ENCODE measurements at places on chromosomes 12 and 14. TPM values are rescaled to one million over a fixed set of nuclear protein-coding genes. Genes with fewer than 3 reads are reported as not detected.

LBHD2 gene
- total RNA-seq, result not detected

TUBA1A gene
- total RNA-seq, result 294 TPM

FAIM2 gene
- not detected for total RNA-seq

DLGAP5 gene
- total RNA-seq, result 72.1 TPM

DNA sequence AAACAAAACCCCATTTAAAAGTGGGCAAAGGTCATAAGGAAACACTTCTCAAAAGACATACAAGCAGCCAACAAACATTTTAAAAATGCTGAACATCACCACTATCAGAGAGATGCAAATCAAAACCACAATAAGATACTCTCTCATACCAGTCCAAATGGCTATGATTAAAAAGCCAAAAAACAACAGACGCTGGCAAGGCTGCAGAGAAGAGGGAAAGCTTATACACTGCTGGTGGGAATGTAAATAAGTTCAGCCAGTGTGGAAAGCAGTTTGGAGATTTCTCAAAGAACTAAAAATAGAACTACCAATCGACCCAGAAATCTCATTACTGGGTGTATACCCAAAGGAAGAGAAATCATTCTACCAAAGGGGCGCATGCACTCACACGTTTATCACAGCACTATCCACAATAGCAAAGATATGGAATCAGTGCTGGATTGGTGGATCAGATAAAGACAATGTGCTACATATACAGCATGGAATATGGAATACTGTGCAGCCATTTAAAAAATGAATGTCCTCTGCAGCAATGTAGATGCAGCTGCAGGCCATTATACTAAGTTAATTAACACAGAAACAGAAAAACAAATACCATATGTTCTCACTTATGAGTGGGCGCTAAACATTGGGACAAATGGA, 102.1 kb upstream of the DAAM1 start:
- no peak for DNase-seq

- DNase-seq, result no peak
Measured at GRCh38 chr12:106519607-106520021, 63.2 kb upstream of the RFX4 start.

DNA sequence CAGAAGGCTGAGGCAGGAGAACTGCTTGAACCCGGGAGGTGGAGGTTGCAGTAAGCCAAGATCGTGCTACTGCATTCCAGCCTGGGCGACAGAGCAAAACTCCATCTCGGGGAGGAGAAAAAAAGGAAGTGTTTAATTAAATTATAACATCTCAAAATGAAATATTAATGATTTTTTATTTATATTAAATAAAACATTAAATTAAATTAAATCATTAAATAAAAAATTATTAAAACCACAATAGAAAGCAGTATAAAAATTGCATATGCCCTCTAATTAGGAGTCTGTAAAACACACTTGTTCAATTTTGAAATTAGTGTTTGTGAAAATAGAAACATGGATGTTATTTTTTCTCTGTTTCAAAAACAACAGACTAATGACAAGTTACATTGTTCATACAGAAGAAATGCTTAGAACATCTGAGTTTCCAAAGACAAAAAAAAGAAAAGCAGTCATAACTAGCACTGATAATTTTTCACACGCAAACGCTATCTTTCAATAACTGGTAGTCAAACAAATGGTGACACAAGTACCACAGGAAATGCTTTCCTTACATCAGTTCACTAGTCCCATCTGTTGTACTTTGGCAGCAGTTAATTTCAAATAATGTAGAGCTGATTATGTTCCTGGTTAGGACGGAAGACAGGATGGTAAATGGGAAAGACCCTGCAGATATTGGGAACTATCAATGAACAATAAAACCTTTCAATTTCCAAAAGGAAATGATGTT, 54.9 kb downstream of the HECTD4 start:
- no peak for DNase-seq

DNA sequence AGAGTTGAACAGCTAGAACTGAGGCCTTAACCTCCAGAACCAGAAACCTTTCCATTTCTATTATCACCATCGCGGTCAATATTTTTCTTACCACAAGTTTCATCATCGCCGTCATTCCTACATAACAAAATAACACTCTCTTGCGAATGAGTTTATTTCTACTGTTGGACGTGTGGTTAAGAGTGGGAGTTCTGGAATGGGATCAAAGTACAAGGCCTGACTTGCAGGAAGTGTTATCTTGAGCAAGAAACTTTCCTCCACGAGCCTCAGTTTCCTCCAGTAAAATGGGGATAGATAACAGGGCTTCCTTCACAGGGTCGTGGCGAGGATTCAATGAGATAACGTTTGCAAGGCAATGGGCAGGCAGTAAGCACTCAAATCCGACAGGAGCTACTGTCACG, 652 bp downstream of the SART3 start:
- no peak for DNase-seq

DNA sequence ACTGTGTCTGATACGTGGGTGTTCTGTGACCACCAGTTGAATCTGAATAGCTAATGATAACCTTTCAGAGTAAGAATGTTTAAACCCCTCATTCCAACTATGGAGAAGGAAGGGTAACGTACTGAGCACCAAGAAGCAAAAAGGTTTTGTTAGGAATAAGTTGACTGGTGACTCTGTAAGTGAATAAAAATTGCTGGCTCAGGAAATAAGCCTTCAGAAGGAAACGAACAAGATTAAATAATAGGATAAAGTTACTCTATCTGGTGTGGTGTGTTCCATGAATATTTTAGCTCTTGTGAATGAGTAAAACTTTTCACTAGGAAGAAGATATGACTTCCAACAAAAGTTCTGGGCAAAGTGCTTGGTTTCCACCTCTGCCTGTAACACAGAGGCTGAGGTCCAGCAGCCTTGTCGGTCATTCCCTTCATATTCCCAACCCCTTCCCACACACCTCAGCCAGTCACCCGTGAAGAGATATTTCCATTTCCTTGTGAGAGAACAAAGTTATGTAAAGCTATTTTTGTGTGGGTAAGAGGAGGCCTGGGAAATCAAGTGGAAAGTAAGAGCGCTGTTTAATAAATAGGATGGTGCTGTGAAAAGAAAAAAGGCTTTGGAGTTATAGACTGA, 47.1 kb downstream of the ARF6 start:
- no peak for DNase-seq

GRCh38 chr12:8108808-8109398, 14.5 kb upstream of the CLEC4A start:
- DNase-seq, result peak; percentile 95

DNA sequence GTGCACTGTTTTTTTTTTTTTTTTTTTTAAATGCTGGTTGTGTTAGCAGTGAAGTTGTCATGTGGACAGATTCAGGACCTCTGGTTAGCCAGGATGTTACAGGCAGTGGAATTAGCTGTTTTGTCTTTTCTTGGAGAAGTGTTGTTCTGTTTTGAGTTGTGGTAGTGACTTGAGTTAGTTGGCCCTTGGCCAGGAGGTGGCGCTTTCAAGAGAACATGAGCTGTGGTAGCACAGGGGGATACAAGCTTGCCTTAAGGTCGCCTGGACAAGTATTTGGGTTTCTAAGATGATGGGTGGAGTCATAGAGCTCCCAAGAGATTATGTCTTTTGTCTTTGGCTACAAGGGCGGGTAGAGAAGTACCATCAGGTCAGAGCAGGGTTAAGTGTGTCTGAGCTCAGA, 33.3 kb upstream of the CCDC198 start:
- peak; percentile 86 for DNase-seq

- no peak for DNase-seq
Measured at GRCh38 chr14:105445901-105446845, 26.5 kb downstream of the MTA1 start.

DNA sequence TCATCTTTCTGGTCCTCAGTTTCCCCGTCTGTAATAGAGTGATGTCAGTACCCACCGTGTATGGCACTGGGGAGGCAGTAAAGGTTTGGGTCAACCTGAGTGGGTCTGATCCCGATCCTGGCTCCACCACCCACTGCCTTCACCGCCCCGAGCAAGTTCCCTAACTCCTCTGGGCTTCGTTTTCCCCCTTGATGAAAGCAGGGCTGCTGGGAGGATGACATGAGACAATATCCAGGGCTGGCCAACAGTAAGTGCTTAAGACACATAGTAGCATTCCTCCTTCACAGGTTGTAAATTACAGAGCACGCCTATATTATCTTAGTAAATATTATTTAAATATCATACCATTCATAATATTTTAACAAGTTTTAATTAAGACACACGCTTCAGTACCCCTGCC, 595 bp downstream of the PLEK2 start:
- no peak for DNase-seq

- DNase-seq, result no peak
Measured at GRCh38 chr12:807041-807735, 54.8 kb downstream of the WNK1 start.

GRCh38 chr12:101010896-101011295, 199.1 kb downstream of the SLC5A8 start:
- no peak for DNase-seq

DNA sequence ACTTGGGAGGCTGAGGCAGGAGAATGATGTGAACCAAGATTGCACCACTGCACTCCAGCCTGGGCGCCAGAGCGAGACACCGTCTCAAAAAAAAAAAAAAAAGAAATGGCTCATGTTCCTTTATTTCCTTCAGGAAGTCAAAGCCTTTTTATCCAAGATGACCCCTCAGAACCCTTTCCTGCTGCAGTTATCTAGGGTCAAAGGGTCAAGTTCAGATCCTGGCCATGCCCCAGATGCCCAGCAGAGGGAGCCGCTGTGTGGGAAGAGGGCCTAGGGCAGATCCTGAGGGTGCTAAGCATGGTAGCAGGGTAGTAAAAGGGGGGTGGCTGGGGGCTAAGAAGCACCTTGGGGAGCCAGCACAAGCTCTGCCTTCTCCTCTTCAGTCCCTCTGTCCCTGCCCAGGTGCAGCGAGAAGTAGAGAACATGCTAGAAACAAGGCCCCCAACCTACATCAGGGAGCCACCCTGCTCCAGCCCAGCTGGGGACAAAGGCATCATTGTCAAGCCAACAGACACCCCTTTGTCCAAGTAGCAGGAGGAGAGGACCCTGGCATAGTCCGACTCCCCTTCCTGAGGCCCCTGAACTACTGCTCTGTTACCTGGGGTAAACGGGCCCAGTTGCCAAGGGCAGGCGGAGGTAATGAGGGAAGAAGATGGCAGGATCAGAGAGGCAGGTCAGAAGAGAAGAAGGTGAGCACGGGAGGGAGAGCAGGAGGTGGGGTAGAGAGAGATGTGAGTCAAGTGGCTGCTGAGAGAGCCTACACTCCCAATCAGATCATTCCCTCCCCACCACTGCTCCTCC, 6.5 kb downstream of the NFE2 start:
- DNase-seq, result peak; percentile 97

DNA sequence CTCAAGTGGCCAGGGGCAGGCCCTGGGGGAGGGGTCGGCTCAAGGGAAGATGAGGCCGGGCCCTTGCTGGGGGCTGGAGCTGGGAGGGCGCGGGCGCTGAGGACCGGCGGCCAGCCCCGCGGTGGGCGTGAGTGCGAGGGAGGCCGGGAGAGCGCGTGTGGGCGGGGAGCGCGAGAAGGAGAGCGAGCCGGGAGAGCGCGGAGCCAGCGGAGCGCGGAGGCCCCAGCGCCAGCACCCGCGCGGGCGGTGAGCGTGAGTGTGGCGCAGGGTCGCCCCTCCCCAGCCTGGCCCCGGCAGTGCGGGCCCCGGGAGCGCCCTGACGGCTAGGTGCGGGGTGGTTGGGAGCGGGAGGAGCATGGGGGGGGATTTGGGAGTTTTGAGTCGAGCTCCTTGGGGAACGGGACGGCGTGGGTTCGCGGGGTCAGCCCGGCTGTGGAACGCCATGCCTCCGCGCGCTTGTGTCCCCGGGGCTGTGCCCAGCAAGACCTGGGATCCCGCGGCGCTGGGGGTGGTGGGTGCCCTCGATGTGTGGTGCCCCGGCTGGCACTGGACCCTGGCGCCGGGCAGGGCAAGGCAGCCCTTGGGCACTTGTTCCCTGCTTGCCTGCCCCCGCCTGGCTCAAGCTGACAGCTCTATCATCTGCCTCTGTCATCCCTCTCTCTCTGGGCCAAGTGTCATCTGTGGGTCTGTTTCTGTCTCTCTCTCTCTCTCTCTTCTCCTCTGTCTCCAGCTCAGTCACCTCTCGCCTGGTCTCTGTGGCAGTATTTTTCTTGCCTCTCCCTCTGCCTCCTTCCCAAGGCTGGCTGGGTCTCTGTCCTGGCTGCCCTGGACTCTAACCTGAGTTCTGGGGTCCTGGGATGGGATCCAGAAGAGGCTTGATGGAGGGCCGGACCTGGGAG, at the start of gene LBHD2:
Gene LBHD2, plus strand, starts transcription at position 190 of the 899 bp plus-strand sequence. CDS start 1,803 bp downstream, outside the sequence.
- DNase-seq, result peak; percentile 61

- DNase-seq, result no peak
Measured at GRCh38 chr12:45669093-45669492, 60.4 kb upstream of the ARID2 start.

DNA sequence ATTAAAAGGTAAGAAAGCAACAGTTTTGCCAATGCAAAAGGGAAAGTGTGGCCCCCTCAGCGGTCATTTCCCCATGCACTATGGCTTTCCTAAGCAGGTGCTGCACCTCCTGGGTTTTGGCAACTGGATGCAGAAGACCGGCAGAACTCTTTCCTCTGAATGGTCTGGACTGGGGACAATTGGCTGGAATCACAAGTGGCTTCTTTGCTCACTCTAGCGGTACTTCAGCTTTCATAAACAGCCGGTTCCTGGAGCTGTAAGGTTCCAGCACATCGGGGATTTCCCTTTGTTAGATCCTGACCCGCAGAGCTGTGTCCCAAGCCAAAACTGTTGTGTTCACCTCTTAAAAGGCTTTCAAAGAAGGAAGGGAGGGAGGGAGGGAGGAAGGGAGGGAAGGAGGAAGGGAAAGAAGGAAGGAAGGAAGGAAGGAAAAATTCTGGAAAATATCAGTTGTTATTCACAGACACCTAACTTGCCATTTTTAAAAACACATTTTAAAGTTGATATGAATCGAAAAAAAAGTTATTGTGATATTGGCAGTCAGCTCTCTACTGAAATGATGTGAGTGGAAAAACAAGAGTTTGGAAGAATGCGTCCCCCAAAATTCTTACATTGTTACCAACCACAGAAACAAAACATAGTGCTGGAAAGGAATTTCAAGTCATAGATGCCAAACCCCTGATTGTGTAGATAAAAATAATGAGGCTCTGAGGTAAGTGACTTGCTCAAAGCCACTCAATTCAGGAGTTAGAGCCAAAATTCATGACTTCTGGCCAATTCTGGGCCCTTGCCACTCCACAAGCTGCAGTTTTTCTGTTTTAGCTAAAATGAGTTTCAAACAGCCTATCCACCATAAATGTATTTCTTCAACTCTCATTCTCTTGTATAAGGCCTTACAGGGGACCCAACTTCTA, 220.6 kb upstream of the HMGA2 start:
- DNase-seq, result peak; percentile 64

GRCh38 chr12:43480591-43480990, 71.4 kb downstream of the ADAMTS20 start:
- DNase-seq, result no peak

- DNase-seq, result no peak
Measured at GRCh38 chr14:63857466-63858030, 4.7 kb downstream of the SYNE2 start.

Data from endodermal cell (in vitro differentiated cells).